ENCODE measurements at places on chromosomes 13 and 19. TPM values are rescaled to one million over a fixed set of nuclear protein-coding genes. Genes with fewer than 3 reads are reported as not detected.

The ZNF682 gene
- total RNA-seq, result 5.9 TPM

GRCh38 chr13:58429917-58430316, 798.4 kb downstream of the PCDH17 start:
- no peak for ATAC-seq

DNA sequence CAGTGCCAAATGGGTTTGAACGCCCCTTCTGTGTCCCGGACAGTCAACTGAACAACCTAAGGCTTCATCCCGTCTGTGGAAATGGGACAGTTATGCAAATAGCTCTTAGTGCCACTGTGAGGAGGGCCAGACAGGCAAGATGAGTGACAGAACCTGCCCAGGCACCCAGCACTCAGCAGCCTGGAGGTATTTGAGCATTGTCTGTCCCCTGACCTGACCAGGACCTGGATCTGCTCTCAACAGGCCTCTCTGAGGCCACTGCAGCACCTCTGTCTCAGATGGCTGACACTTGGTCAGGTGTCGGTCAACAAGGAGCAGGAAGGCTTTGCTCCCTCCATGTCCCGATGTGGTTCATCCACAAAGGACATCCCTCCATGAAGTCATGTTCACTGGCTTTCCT, 67.9 kb downstream of the CCDC70 start:
- no peak for ATAC-seq

GRCh38 chr19:16627193-16627927, 644 bp downstream of the MED26 start:
- no peak for ATAC-seq

DNA sequence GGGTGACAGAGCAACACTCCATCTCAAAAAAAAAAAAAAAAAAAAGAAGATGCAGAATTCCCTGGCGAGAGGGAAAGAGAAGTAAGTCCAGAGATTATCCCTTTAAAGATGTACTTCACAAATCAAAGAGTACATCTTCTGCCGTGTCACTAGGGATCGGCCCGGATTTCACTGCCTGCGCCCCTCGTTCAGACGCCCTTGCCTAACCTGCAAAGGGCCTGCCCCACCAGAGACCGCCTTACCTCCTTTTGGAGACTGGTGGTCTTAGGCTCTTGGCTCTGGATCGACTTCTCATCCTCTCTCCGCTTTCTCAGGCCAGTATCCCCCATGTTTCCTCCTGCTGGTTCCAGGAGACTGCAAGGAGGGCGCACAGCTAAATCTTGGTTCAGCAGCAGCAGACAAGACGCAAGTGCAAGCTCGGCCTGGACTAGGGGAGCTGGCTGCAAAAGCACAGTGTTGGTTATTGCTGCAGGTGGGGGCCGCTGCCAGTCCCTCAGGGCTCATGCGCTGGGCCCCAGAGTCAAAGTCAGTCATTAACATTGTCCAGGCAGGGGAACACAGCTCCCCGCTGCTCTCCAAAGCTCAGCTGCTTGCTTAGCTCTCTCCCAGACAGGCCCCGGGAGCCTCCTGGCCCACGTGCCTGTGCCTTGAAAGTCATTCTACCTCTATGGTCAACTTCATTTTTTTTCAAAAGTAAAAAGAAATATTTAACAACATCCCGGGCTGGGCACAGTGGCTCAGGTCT, 1.2 kb downstream of the SLC7A9 start:
- ATAC-seq, result no peak

DNA sequence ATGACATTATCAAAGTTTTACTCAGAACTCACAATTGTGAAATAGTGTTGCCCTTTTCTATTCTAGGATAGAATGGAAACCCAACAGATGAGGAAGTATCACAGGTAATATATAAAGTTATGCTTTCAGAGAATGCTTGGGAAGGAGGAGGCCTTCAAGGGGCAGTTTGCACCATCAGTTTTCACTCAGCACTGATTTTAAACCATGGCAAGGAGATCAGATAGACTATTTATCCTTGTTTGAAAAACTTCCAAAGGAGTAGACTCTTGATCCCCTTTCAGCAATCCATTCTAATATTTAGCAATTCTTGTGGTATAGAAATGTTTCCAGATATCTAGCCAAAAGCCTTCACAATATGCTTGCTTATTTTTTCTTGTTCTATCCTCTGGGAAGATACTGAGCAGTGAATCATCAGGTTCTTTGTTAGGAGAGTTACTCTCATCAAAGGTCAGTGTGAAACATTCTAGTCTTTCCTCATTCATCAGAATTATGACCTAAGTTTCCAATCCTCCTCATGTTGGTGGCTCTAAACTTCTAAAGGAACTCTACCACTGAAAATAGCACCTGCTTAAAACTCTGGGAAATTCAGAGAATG, 3.8 kb downstream of the GPC6 start:
- peak; percentile 59 for ATAC-seq

- no peak for ATAC-seq
These were observed 11.3 kb downstream of the DCUN1D2 start for GRCh38 chr13:113479179-113479578.

The BCAM gene
- 41.7 TPM for total RNA-seq

- no peak for ATAC-seq
These were observed 51.7 kb downstream of the TNFSF11 start for GRCh38 chr13:42625611-42626010.

The CCDC124 gene
- 48.1 TPM for total RNA-seq

The TUBGCP3 gene
- total RNA-seq, result 25.6 TPM

GRCh38 chr19:18490728-18491127, 31.1 kb downstream of the ELL start:
- ATAC-seq, result no peak

DNA sequence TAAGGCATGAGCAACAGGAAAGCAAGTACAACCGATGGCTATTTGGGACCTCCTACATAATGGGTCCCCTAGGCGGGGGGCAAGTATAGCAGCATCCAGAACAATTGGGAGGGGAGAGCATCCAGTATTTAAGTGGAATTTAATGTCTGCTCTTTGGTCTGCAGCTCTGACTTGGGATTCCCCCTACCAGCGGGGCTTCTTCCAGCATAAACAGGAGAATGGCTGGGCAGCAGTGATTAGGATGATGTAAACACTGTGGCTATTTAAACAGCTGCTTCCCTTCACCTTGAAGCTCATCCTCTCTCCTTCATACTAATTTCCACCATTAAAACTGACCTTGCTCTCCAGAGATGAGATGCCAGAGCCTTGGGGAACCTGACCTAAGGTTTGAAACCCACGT, 73.9 kb upstream of the OXGR1 start:
- peak; percentile 25 for ATAC-seq

GRCh38 chr19:952049-952679, 26.3 kb downstream of the ARID3A start:
- no peak for ATAC-seq

DNA sequence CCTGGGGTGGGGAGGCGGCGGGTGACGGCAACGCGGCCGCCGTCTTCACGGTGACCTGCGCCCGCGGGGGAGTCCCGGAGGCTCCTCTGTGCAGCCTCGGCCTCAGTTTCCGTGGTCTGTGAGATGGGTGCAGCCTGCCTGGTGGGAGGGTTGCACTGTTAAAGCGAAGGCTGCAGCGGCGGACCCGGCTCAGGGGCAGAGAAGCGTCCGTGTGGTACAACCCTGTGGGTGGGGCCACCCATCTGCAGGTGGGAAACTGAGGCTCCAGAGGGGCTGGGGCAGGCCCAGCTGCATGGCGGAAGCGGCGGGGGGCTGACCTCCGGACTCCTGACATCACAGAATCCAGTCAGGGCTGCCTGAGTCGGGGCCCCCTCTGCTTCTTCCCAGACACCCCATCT, 481 bp downstream of the FGF22 start:
- ATAC-seq, result no peak

GRCh38 chr13:112101360-112101930, 34.5 kb downstream of the SOX1 start:
- ATAC-seq, result no peak

The ADGRE3 gene
- not detected for total RNA-seq

GRCh38 chr19:16435999-16436650, 35.6 kb downstream of the EPS15L1 start:
- no peak for ATAC-seq

The ADM5 gene
- 4.1 TPM for total RNA-seq

- ATAC-seq, result no peak
These were observed at the start of gene TNPO2 for GRCh38 chr19:12723641-12724426. Gene TNPO2 (minus strand): TSS chr19:12723932. CDS start chr19:12720977, 2,955 bp downstream.

GRCh38 chr19:38543807-38544568, 73.8 kb downstream of the MAP4K1 start:
- peak; percentile 85 for ATAC-seq

GRCh38 chr13:50158385-50159165, 143.3 kb downstream of the KCNRG start:
- no peak for ATAC-seq

The MBD3L5 gene
- not detected for total RNA-seq

DNA sequence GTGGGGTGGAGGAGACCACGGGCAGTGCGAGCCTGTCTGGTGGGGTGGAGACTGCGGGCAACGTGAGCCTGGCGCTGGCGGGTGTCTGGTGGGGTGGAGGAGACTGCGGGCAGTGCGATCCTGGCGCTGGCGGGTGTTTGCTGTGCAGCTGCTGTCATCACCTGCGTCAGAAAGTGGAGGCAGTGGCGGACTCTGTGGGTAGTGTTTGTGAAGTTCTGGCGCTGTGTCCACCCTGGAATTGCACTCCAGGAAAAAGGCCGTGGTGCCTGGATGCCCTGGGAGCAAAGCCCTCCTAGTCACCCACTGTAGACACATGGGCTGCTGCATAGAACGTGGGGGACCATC, 6.2 kb downstream of the TEX29 start:
- no peak for ATAC-seq

DNA sequence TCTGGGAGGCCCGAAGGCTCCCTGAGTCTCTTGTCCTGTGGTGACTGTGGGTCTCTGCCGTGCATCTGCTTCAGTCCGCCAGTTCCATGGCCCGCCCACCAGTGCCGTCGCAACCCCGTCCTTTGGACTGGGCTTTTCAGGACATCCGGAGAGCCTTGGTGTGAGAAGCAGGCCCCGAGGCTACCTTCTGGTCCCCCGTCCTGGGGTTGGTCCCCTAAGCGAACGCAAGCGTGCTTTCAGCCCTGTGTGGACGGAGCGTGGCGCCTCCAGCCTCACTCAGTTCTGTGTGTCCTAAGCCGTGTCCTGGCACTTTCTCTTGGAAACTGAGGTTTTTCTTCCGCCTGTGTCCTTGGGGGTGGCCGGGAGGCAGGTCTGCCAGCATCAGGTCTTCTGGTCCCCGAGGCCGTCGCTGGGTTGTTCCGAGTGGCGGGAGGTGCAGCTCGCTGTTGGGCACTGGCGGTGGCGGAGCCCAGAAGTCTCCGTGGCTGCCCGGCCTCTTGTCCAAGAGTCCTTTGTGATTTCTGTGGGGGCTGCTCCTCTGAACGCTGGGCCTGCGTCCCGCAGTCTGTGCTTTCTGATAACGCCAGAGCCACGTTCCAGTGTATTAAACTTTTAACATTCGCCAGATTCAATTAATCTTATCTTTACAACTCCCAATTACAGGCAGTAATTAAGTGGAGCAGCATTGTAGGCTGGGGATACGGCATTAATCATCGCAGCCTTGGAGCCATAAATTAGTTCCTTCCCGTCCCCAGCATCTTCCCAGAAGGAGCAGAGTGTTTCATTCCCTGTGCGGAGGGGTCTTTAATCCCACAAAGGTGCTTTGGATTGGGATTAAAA, 99.5 kb downstream of the KDM4B start:
- ATAC-seq, result no peak

DNA sequence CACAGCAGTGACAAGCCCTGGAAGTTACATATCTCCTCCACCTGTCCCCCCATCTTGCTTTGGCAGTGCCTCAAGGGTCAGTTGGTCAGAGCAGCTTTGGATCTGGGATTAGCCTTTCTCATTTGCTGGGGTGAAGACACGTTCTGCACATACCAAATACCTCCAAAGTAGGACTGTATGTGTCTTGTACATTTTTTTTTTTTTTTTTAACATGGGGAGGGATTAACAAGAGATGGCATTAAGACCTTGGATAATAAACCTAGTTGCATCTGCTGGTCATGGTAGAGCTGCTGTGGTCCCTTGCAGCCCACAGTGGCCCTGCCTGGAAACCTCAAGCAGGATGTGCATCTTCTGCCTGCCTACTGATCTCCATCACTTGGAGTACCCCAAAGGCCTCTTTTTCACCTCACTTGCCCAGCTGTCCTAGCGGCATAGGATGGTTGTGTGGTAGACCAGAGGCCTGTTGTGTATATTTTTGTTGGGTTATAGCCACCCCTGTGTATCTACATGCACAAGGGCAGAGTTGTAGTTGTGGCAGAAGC, 2.5 kb downstream of the RPS19 start:
- ATAC-seq, result no peak

- ATAC-seq, result no peak
These were observed 1525.6 kb upstream of the PRR20A start for GRCh38 chr13:55615081-55615480.

The JSRP1 gene
- not detected for total RNA-seq

DNA sequence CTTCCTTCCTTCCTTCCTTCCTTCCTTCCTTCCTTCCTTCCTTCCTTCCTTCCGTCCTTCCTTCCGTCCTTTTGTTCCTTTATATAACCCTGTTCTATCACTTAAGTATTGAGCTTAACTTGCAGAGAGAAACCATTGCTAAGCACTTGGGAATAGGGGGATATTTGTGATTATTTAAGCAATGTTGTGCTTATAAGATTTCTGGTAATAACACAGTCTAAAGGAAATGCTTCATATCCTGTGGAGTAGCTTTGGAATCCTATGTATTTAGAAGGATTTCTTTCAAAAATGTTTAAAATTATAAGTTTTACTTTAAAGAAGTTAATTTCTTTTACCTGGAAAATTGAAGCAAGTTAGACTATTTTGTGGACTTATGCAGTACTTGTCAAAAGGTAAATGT, 209.8 kb downstream of the PCCA start:
- ATAC-seq, result no peak

DNA sequence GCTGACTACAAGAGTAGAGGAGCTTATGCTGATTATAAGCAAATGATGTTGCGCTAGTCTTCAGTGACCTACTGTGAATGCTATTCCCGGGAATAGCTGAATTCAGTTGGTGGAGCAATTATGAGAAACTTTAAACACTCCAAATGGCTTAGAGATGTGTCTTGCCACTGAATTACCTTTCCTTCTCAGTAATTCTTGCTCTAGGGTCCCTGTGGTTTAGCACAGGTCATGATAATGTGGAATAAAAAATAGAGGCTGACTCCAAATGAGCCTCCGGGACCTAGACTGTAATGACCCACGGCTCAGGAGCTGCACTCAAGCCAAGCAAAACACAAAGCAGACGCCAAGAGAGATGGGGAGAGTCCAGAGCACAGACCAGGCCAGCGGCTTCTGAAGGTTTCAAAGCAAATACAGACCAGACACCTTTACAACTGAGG, 124.7 kb downstream of the RGCC start:
- ATAC-seq, result no peak

DNA sequence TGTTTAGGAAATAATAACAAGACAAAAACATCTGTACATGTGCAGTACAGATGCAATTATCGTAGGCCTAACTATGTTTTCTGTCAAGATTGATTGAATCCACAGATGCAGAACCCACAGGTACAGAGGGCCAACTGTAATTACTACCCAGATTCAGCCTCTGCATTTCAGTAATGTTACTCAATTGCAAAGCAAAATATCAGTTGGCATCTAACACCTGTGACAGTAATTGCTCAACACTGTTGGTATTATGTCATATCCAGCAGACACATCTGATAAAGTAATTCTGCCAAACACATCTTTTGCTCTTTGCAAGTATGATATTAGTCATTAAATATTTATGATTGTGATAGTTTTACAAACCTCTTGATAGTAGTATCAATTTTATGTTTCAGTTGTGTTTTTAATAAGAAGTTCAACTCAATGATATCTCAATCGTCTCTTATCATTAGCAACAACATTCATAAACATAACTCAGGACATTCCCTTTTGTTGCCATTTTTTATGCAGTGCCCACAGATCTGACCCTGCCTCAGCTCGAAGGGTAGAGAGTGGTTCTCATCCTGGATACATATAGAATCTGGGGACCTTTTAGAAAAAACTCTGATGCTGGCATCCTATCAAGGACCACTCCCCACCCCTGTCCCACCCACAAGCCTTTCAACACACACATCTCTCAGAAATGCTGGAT, 104.7 kb downstream of the MYCBP2 start:
- ATAC-seq, result no peak

The CEACAM1 gene
- total RNA-seq, result 0.78 TPM

Data from gastroesophageal sphincter (tissue), 4 donors.